Activated CD8-positive, alpha-beta T cell treated with anti-CD3 and anti-CD28 coated beads for 36 hours (primary cell): ENCODE measurements at places on chromosomes 13 and 19.

- H3K27me3 ChIP-seq = peaks cover 32% of the 10 kb centered on the region
- DNase-seq = no peak
- no peak overlapping the region for H3K27ac ChIP-seq
- no peak overlapping the region for H3K4me3 ChIP-seq
- no peaks in the 10 kb centered on the region for H3K4me1 ChIP-seq
Observed at GRCh38 chr13:42654722-42655121, 80.8 kb downstream of the TNFSF11 start.

GRCh38 chr19:6737873-6738786 lies 750 bp upstream of the GPR108 start:
- H3K4me3 ChIP-seq = peak overlapping the region; percentile 98
- H3K4me1 ChIP-seq = peaks cover 38% of the 10 kb centered on the region
- H3K36me3 ChIP-seq = peaks cover 25% of the 10 kb centered on the region
- H3K27ac ChIP-seq = peak overlapping the region; percentile 99

GRCh38 chr13:114149774-114150740 lies 17.6 kb upstream of the RASA3 start:
- DNase-seq = no peak
- no peak overlapping the region for H3K4me3 ChIP-seq
- no peaks in the 10 kb centered on the region for H3K36me3 ChIP-seq
- peaks cover 87% of the 10 kb centered on the region for H3K4me1 ChIP-seq

DNA sequence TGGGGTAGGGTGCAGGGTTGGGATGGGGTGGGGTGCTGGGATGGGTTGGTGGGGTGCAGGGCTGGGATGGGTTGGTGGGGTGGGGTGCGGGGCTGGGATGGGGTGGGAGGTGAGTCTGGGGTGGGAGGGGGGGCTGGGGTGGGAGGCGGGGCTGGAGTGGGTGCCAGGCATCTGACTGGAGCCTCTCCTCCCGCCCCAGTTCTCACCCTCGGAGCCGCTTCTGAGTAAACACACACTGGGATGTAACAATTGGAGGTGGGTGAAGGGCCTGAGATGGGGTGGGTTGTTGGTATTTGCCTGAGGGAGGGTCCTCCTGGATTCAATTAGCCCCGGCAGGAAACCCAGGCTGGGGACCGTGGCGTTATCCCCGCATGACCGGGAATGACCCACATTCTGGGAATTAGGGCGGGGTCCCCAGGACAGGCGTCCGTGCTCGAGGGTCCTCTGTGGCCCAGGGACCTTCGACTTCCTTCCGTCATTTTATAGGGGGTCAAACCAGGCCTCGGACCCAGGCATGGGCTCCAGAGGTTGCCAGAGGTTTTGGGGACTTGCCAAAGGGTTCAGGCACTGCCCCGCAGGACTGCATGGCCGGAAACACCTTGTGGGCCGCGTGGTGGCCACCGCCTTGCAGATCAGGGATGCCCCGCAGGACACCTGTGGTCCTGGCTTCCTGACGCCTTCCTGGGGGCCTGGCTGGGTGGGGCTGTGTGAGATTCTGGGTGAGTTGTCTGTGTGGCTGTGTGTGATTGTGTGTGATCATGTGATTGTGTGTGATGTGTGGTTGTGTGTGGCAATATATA lies 1.4 kb downstream of the TMPRSS9 start:
- H3K27me3 ChIP-seq = peaks cover 15% of the 10 kb centered on the region
- H3K27ac ChIP-seq = no peak overlapping the region
- no peak for DNase-seq
- no peaks in the 10 kb centered on the region for H3K36me3 ChIP-seq
- H3K4me3 ChIP-seq = no peak overlapping the region
- H3K4me1 ChIP-seq = peaks cover 5% of the 10 kb centered on the region

DNA sequence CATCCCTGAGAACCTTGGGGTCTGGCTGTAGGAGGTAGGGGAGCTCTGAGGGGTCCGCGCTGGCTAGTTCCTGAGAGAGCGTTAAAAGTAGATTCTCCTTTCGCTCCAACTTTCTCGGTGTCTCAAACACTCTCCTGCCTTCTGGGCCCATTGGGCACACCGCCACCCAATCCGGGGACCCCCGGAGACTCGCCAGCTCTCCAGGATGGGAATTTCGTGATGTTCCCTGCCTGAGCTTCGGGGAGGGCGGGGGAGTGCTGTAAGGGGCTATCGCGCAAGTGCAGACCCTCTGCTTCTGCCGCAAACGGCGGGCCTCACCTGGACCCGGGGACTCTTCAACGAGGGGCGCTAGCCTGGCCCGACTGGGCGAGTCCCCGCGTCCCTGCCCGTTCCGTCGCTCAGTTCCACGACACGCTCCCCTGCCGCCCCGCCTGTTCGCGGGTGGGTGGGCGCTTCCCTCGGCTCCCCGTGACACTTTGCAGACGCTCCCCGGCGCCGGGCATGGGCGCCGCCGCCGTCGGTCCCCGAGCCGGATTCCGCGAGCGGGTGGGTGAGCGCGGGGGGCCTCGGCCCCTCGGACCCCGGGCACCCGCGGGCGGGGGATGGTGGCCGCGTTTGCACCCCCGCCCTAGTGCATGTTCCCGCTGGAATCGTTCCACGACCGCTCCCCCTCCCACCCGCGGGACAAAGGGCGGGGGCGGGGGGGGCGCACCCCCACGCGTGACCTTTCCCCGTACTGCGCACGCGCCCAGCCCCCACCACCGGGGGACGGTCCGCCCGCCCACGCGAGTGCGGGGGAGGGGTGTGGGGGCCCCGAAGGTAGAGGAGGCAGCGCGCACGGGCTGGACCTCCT lies at the start of gene CCDC106:
CCDC106 (plus strand) TSS at position 481 of the 853 bp plus-strand sequence. CDS start 835 bp downstream, outside the sequence.
- peak within 1 kb of the TSS; percentile 79 for H3K4me3 ChIP-seq
- H3K4me1 ChIP-seq = peaks cover 59% of the 10 kb centered on the region
- peak within 1 kb of the TSS; percentile 90 for H3K27ac ChIP-seq
- peaks cover 44% of the 10 kb centered on the region for H3K36me3 ChIP-seq
- no peaks in the 10 kb centered on the region for H3K27me3 ChIP-seq

GRCh38 chr19:46719629-46720502 lies 3.0 kb upstream of the PRKD2 start:
- H3K4me3 ChIP-seq = no peak overlapping the region
- H3K27ac ChIP-seq = peak overlapping the region; percentile 26
- no peaks in the 10 kb centered on the region for H3K27me3 ChIP-seq

GRCh38 chr13:23740002-23740401 lies 149.2 kb downstream of the MIPEP start:
- no peak overlapping the region for H3K27ac ChIP-seq
- no peak overlapping the region for H3K4me3 ChIP-seq
- DNase-seq = no peak
- no peaks in the 10 kb centered on the region for H3K27me3 ChIP-seq
- peaks cover 25% of the 10 kb centered on the region for H3K4me1 ChIP-seq

DNA sequence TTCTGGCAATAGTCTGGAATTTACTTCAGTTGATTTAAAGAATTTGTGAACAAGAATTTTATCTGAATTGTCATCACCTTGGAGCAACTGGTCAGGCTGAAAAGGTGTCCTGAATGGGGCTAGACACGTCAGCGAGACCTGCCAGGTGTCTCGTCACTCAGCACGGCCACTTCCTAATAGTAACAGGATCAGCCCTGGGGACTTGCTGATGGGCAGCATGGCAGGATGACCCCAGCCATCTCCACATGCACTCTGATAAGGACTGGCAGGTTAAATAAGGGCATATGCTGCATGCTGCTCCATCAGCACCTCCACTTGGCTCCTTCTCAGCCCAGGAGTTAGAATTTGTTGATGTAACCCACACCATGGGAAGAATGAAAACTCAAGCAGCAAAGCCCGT lies 224.2 kb downstream of the FOXO1 start:
- peaks cover 31% of the 10 kb centered on the region for H3K4me1 ChIP-seq
- DNase-seq = no peak
- no peak overlapping the region for H3K4me3 ChIP-seq
- H3K27ac ChIP-seq = no peak overlapping the region

- H3K4me1 ChIP-seq = peaks cover 20% of the 10 kb centered on the region
- H3K27ac ChIP-seq = peak overlapping the region; percentile 83
- H3K36me3 ChIP-seq = peaks cover 1% of the 10 kb centered on the region
- peak; percentile 58 for DNase-seq
Observed at GRCh38 chr13:71290963-71291841, 575.8 kb downstream of the DACH1 start.

DNA sequence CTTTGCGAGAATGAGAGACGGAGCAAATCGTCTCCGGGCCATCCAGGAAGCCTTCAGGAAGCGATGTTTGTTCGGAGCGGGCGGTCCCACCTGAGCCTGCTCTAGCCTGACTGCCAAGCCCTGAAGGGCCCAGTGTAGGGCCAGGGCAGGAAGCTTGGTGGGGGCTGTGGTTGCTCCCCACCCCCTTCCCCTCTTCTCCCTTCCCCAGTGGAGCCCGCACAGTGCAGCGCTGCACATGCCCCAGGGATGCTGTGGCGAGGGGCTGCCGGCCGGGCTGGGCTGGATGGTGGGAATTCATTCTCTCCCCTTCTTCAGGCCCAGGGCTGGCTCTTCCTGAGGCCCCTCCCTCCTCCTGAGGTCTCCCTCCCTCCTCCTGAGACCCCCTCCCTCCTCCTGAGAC lies 7.1 kb upstream of the GRTP1 start:
- no peak overlapping the region for H3K4me3 ChIP-seq
- peaks cover 1% of the 10 kb centered on the region for H3K27me3 ChIP-seq
- no peaks in the 10 kb centered on the region for H3K4me1 ChIP-seq
- DNase-seq = no peak

- no peak for DNase-seq
- no peak overlapping the region for H3K27ac ChIP-seq
- no peaks in the 10 kb centered on the region for H3K27me3 ChIP-seq
- H3K4me3 ChIP-seq = no peak overlapping the region
Observed at GRCh38 chr19:48670699-48671445, 1.9 kb downstream of the NTN5 start.

- no peaks in the 10 kb centered on the region for H3K36me3 ChIP-seq
- no peak overlapping the region for H3K4me3 ChIP-seq
- no peak overlapping the region for H3K27ac ChIP-seq
- H3K4me1 ChIP-seq = no peaks in the 10 kb centered on the region
- peaks cover 5% of the 10 kb centered on the region for H3K27me3 ChIP-seq
Observed at GRCh38 chr13:108851660-108852059, 222.2 kb downstream of the MYO16 start.

DNA sequence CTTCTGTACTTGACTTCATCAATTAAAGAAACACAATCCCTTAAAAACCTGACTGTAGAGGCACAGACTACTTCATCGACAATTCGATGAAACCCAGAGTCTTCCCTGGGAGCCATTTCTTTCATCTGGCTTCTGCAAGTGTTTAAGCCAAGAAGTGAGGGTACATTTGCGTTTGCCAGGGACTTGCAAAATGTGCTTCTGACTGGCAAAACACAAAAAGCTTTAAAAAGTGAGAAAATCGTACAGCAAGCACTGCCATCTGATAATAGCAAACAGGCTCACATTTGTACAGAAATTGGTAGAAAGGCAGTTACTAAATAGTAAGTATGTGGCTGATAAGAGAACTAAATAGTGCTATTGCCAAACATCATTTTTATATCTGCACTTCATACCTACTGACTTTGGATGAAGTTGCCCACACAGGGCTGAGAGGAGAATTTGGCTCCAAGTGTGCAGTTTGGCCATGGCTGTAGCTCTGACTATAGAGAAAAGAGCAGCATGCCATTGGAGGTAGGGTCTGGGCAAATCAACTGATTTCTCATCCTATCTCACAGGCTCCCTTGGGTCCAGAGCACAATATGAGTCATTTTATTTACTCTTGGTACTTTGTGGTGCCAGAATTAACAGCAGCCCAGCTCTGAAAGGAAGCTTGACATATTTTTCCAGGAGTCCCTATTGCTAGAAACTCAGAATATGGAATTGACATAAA lies 358.1 kb downstream of the OXGR1 start:
- no peak overlapping the region for H3K27ac ChIP-seq
- no peak for DNase-seq
- H3K36me3 ChIP-seq = no peaks in the 10 kb centered on the region
- H3K4me3 ChIP-seq = no peak overlapping the region

- H3K27me3 ChIP-seq = peaks cover 5% of the 10 kb centered on the region
- no peak overlapping the region for H3K4me3 ChIP-seq
- H3K4me1 ChIP-seq = no peaks in the 10 kb centered on the region
- H3K27ac ChIP-seq = no peak overlapping the region
- no peak for DNase-seq
- H3K36me3 ChIP-seq = no peaks in the 10 kb centered on the region
Observed at GRCh38 chr19:1310853-1311180, 25.1 kb downstream of the EFNA2 start.

GRCh38 chr13:85519363-85519762 lies 279.9 kb downstream of the SLITRK6 start:
- H3K27ac ChIP-seq = no peak overlapping the region
- H3K36me3 ChIP-seq = no peaks in the 10 kb centered on the region
- no peak for DNase-seq
- no peak overlapping the region for H3K4me3 ChIP-seq
- H3K27me3 ChIP-seq = no peaks in the 10 kb centered on the region

DNA sequence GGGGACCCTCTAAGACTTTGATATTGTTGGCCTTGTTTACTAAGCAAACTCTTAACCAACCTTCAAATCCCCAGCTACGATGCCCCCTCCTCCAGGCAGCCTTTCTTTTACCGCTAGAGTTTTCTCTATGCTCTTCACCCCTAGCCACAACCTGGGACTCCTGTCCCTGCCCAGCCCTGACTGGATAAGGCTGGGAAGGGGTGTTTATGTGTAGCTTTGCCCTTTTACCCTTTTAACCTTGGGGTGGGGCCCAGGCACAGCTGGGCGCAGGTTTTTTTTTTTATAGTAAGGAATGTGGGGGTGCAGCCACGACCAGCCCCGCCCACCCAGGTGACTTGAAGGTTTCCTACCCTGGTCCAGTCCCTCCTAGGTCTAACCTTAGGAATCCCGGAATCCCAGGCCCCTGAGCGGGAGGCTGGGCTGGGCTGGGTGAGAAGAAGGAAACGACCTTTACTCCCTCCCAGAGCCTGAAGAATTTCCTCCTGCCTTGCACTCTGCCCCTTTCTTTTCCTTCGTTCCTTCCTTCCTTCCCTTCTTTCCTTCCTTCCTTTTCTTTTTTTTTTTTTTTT lies 12.2 kb downstream of the TJP3 start:
- H3K36me3 ChIP-seq = no peaks in the 10 kb centered on the region
- DNase-seq = no peak
- H3K4me3 ChIP-seq = no peak overlapping the region
- H3K27ac ChIP-seq = no peak overlapping the region

- no peak overlapping the region for H3K4me3 ChIP-seq
- H3K4me1 ChIP-seq = peaks cover 18% of the 10 kb centered on the region
- H3K27me3 ChIP-seq = peaks cover 2% of the 10 kb centered on the region
- DNase-seq = no peak
- H3K27ac ChIP-seq = no peak overlapping the region
Observed at GRCh38 chr19:49395581-49396407, 7.7 kb downstream of the KASH5 start.

- no peak for DNase-seq
- no peak overlapping the region for H3K4me3 ChIP-seq
- no peaks in the 10 kb centered on the region for H3K4me1 ChIP-seq
- H3K36me3 ChIP-seq = no peaks in the 10 kb centered on the region
Observed at GRCh38 chr13:22903301-22903700, 277.5 kb upstream of the SGCG start.

- no peak for DNase-seq
- H3K4me1 ChIP-seq = no peaks in the 10 kb centered on the region
- H3K27me3 ChIP-seq = no peaks in the 10 kb centered on the region
- peaks cover 13% of the 10 kb centered on the region for H3K36me3 ChIP-seq
Observed at GRCh38 chr13:72985610-72986009, 73.2 kb upstream of the KLF5 start.
